ENCODE measurements at places on chromosomes 5 and 9. TPM values are rescaled to one million over a fixed set of nuclear protein-coding genes. Genes with fewer than 3 reads are reported as not detected.

The NELFB gene
- 45.5 TPM for polyA plus RNA-seq

The IL13 gene
- polyA plus RNA-seq = not detected

The NDUFS4 gene
- 151 TPM for polyA plus RNA-seq

The RGS14 gene
- polyA plus RNA-seq = 11.8 TPM

The C5 gene
- 14.7 TPM for polyA plus RNA-seq

The LHX6 gene
- 3.3 TPM for polyA plus RNA-seq

The PRELID2 gene
- polyA plus RNA-seq = 9.6 TPM

The GFI1B gene
- polyA plus RNA-seq = 0.92 TPM

The CSF2 gene
- not detected for polyA plus RNA-seq

The MZB1 gene
- 0.50 TPM for polyA plus RNA-seq

The ZCCHC10 gene
- polyA plus RNA-seq = 38.1 TPM

The PRSS3 gene
- polyA plus RNA-seq = 1.1 TPM

The IZUMO3 gene
- polyA plus RNA-seq = not detected

The TNPO1 gene
- polyA plus RNA-seq = 106 TPM

The PCDHGA1 gene
- polyA plus RNA-seq = 0.92 TPM

The TSSK1B gene
- 0.08 TPM for polyA plus RNA-seq

The PCDHGA8 gene
- polyA plus RNA-seq = 0.40 TPM

The BTNL8 gene
- 0.58 TPM for polyA plus RNA-seq

The BTNL3 gene
- 0.11 TPM for polyA plus RNA-seq

The SGTB gene
- polyA plus RNA-seq = 8.6 TPM

The UBE2QL1 gene
- 1.0 TPM for polyA plus RNA-seq
